ENCODE measurements at places on chromosomes 4 and X.

GRCh38 chr4:25650311-25650710 is 5.3 kb upstream of the SLC34A2 start:
- DNase-seq = no peak

DNA sequence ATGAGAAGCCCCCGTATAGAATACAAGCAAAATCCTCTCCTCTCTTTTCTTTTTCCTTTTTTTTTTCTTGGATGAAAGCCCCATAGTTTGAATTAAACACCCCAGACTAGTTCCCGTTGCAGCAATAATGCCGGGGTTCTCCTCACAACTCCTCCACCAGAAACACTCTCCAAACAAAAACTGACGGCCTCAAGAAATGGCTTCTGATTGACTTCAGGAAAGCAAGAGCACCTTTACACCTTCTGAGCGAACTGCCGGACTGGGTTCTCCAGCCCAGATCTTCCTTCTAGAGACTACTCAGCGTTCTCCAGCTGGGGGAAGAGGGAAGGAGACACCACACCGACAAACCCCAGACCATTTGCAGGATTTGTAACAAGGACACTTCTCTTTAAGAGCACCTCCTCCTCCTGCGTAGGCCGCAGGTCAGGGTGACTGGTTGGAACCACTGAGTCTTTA is 4.0 kb downstream of the HAND2 start:
- no peak for DNase-seq

- no peak for DNase-seq
Observed at GRCh38 chr4:138912704-138913340, 102.8 kb upstream of the NOCT start.

- DNase-seq = no peak
Observed at GRCh38 chrX:13518126-13518525, 51.3 kb upstream of the EGFL6 start.

- no peak for DNase-seq
Observed at GRCh38 chr4:95889662-95890061, 49.8 kb downstream of the PDHA2 start.

- DNase-seq = no peak
Observed at GRCh38 chr4:140121646-140122045, 32.3 kb downstream of the MAML3 start.

- DNase-seq = no peak
Observed at GRCh38 chrX:68461576-68461975, 28.3 kb upstream of the OPHN1 start.

- DNase-seq = no peak
Observed at GRCh38 chr4:152158225-152158624, 377.7 kb downstream of the FBXW7 start.

GRCh38 chr4:67480810-67481209 is 64.5 kb downstream of the CENPC start:
- DNase-seq = no peak

DNA sequence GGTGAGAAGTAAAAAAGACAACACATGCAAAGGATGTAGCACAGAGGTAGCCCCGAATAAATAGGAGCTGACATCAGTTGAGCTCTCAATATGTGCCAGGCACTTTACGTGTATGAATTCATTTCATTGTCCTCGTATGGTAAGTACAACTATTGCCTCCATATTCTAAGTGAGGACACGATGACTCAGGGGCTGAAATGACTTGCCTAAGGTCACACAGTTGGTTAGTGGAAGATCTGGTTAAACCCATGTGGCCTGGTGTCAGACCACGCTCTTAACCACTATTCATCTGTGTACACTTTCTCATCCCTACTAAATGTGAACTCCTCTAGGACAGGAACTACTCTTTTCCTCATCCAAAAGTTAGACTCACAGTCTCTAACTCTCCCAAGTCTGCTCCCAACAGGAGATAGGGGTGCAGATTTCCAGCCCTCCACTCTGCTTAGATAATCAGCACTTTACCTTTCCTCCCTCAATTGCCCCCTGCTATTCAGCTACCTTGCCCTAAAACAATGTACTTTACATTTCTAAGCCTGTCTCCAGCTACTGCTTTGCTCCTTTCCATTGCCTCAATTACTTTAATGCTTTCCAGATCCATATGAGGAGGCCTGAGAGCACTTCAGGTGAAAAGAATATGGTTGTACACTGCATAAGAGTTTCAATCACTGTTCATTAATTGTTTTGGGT is 58.8 kb upstream of the LHFPL1 start:
- DNase-seq = no peak

DNA sequence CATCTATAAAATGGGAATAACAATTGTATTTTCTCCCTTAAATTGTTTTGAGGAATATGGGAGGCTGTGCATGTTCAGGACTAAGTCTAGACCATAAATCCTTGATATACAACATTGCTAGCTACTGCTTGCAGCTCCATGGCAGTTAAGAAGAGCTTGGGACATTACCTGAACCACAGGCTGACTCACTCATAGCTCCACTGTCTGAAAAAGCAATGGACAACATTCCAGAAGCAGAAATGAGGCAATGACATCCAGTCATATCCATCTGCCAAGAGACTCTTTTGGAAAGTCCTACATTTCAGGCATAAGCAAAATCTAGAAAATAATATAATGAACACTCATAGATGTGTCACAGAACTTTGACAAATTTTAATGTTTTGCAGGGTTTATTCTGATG is 167.3 kb upstream of the LEF1 start:
- DNase-seq = no peak

DNA sequence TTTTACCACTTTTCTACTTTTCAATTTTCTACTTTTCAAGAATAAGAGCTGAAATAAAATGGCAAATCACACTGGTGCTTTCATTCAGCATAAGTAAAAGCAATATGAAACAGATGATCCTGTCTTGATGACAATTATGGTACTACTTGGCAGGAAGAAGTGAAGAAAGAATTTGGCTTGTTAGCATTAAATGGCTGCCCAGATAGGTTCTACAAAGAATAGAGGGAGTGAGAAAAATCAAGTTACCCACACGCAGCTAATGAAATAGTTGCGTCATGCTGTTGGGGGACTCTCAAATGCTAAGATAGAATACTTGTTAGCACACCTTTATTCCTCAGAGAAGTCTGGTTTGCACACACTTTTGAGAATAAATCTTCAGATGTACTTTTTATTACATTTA is 12.5 kb upstream of the LCORL start:
- no peak for DNase-seq
